RKO (cell line): ENCODE measurements at places on chromosomes 16 and 17.

GRCh38 chr17:27457360-27457715 is 1.1 kb downstream of the KSR1 start:
- DNase-seq: no peak

- no peak for DNase-seq
Measured at GRCh38 chr17:6097005-6097279, 26.8 kb downstream of the WSCD1 start.

GRCh38 chr17:30191072-30191471 is 44.4 kb downstream of the SLC6A4 start:
- no peak for DNase-seq

- DNase-seq: peak; percentile 90
Measured at GRCh38 chr16:67055712-67056487, 27.0 kb downstream of the CBFB start.

GRCh38 chr16:58422809-58423208 is 30.5 kb downstream of the GINS3 start:
- no peak for DNase-seq

- no peak for DNase-seq
Measured at GRCh38 chr17:42311240-42312034, 23.1 kb downstream of the STAT5A start.

- no peak for DNase-seq
Measured at GRCh38 chr17:5644065-5644464, 59.8 kb upstream of the NLRP1 start.

DNA sequence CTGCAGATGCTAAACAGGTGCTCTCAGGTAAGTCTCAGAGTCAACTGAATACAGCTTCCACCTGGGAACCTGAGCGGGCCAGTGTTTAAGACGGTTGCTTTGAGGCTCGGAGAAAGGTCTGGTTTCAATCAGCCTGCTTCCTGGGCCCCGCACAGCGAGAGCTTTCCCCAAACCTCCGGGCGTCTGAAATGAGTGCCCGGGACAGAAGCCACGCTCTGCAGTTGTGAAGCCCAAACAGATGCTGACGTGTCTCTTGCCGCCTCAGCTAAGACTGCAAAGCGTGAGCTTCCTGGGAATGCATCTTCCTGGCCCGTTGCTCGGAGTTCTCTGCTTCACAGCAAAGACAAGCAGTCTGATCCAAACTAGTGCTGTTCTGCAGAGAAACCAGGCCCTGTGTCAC is 36.7 kb downstream of the PLXDC1 start:
- DNase-seq: no peak

DNA sequence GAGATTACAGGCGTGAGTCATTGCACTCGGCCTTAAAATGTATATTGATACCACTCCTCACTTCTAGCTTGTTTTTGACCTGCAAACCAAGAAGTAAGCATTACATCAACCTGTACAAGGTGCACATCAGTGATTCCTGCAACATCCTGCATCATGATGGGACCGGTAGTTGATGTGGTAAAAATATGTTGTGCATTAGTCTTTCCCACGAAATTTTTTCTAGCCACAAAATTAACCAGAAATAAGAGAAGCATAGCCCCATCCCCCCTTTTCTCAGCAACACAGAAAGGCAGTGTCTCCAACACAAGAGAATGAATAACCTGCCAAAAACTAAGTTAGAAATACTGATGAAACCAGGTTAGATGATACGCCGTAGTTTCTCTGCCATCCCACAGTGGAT is 21.1 kb upstream of the NSMCE1 start:
- no peak for DNase-seq

- no peak for DNase-seq
Measured at GRCh38 chr16:4882633-4883285, 35.5 kb downstream of the UBN1 start.

DNA sequence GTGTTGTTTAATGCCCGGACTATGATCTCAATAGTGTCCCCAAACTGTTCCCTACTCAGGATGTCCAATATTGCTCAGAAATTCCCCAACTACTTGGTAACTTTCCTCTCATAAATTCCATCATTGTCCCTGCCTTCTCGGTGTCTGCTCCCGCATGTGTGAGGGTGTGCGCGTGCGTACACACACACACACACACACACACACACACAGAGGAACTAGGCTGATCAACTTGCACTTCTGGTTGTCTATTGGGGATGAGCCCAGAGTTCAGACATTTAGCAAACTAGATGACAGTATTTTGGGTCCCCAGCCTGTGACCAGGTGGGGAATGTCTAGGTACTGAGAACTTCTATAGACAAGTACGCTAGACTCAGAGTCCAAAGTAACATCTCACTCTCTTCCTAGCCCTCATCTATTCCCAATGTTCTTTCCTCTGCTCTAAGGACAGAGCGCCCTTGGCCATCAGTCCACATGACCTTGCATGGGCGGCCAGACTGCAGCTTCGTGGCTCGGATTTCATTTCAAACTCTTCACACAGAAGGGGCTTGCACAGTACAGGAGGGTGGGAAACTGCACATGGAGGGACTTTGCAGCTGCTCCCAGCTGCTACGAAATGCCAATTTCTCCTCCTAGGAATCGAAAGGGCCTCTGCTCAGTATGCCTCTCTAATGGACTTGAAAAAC is 5.3 kb downstream of the HS3ST3A1 start:
- no peak for DNase-seq

- DNase-seq: no peak
Measured at GRCh38 chr17:41486809-41487530, 2.7 kb downstream of the KRT36 start.

DNA sequence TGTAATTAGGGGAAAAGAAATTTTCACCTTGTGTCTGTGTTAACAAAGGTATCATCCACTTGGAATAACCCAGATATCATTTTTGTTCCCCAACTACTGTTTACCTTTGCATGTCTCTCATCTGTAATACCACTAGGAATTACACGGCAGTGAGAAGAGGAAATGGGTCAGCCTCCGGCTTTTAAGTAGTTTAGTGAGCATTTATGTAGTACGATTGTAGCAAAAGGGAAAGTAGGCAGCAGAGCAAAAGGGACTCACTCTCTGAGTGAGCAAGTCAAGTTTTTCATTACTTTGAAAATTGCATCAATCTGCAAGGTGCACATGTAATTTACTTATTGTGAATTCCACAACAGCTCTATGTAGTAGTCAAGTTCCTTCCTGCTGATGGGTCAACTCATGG is 11.2 kb downstream of the PHF12 start:
- no peak for DNase-seq

GRCh38 chr16:67302970-67303369 is 23.6 kb downstream of the KCTD19 start:
- no peak for DNase-seq

GRCh38 chr17:82926081-82926480 is 86.3 kb upstream of the ZNF750 start:
- DNase-seq: no peak

- no peak for DNase-seq
Measured at GRCh38 chr17:9332132-9332494, 243.5 kb downstream of the STX8 start.

- DNase-seq: no peak
Measured at GRCh38 chr17:29711588-29712385, 89.1 kb upstream of the CORO6 start.

DNA sequence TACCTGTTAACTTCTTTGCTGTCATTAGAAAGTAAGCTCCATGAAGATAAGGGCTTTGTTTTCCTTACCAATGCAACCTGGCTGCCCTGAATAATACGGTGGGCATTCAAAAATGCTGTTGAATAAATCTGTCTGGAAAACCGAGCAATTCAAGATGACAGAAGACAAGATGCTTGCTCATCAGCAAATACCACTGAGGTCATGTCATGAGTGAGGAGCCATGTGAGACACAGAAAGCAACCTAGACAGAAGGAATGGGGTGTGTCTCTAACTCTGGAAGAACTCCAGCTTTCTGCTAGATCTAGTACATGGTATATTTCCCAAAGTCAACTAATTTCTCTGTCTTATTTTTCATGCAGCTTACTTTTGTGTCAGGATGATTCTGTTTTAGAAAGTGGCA is 64.2 kb downstream of the STH start:
- DNase-seq: peak; percentile 27

- no peak for DNase-seq
Measured at GRCh38 chr17:14738652-14738988, 437.7 kb downstream of the HS3ST3B1 start.

GRCh38 chr17:59844884-59845594 is 47.7 kb downstream of the TUBD1 start:
- DNase-seq: no peak

DNA sequence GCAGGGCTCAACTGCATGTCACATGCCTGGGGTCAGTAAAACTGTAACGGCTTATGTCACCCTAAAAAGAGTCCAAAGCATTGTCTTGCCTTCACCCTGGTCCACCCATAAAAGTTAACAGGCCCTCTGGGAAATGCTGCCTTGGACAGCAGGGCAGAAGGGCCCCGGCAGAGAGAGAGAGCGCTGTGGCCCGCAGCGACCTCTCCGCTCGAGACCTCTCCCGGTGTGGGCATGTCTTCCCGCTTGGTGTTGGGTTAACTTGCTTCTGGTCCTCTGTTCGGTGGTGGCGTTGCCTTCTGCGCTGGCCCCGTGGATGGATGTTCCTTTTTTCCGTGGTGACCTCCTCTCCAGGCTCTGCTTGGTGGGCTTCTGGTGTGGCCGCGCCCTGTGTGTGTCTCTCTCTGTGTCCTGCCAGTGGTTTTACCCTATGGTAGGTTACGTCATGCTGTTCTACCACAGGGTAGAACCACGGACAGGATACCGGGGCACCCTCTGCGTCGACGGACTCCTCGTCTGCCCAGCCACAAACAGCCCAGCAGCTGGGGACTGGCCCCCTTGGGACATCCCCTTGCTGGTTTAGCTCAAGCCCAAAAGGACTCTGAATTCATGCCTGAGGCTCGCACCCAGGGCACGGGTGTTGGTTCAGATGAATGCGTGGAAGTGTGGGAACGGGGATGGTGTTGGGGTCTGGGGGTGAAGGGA is 18.3 kb upstream of the CLEC18A start:
- no peak for DNase-seq

- no peak for DNase-seq
Measured at GRCh38 chr17:16383216-16383615, 2.3 kb downstream of the UBB start.

DNA sequence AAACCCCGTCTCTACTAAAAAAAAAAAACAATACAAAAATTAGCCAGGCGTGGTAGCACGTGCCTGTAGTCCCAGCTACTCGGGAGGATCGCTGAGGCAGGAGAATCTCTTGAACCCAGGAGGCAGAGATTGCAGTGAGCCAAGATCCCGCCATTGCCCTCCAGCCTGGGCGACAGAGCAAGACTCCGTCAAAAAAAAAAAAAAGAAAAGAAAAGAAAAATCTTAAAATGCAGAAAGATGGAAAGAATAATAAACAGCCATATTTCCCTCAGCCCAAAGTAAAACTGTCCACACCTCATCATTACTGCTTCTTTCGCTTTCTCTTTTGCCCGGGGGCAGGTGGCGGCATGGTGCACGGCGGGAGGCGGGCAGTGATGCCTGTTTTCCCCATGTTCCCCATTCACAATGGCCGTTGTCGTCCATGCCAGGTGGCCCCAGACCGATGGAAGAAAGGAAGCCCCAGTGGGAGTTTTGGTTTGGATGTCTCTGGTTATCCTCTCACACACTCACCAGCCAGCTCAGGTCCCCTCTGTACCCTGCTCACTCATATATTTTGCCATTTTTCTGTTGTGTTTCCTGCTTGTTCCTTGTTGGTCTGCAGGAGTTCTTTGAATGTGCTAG is 37.0 kb upstream of the PEMT start:
- no peak for DNase-seq

- no peak for DNase-seq
Measured at GRCh38 chr16:80580109-80580832, 39.5 kb downstream of the DYNLRB2 start.

DNA sequence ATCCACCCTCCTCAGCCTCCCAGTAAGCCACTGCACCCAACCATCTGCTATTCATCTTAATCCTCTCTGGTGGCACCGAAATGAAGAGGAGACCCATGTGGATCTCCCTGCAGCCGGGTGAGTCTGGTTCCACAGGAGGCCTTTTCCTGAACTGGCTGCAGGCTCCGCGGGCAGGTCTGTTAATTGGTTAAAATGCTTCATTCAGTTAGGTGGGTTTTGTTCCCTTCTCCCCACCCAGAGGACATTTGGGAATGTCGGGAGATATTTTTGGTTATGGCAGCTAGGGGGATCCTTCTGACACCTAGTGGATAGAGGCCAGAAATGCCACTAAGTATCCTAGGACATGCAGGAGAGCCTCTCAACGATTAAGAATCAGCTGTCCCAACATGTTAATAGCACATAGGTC is 16.7 kb downstream of the C16orf54 start:
- DNase-seq: peak; percentile 58

GRCh38 chr16:21943571-21943970 is 9.6 kb upstream of the UQCRC2 start:
- no peak for DNase-seq

DNA sequence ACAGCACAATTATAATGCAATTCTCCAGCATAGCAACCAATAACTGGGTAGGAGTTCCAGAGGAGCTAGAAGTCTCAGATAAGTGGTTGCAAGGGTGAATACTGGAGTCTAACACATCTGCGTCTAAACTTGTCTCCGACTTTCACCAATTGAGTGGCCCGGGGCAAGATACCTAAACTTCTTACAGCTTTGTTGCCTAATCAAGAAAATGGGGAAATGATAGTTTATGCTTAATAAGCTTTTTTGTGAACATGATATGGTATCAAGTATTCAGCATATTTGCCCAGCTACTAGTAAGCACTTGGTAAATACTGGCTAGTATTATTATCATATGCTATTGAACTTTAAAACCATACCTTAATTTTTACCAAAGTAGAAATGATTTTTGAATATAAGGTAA is 183.5 kb downstream of the KCNJ2 start:
- DNase-seq: no peak

DNA sequence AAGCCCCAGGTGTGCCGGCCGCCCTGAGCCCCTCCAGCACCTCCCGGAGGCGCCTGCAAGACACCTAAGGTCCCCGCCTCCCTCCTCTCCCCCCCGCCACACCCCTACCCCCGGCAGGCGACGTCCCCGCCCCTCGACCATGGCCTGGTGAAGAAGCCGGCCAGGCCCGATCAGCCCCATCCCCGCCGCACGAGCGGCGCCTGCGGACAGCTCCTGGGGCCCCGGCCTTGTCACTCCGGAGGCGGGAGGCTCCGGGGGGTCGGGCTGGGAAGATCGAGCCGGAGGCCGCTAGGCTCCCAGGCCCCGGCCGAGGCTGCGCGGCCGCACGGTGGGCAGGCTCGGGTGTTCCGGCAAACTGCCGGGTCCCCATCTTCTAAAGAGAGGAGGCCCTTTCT is 405 bp upstream of the ACE start:
- peak; percentile 12 for DNase-seq

GRCh38 chr16:89491238-89491869 is 993 bp upstream of the ANKRD11 start:
- peak; percentile 75 for DNase-seq
